GM04503 (cell line): ENCODE measurements at places on chromosomes 2 and 18.
A peak's percentile ranks its signal among the peaks of the same experiment; 100 is the strongest.

DNA sequence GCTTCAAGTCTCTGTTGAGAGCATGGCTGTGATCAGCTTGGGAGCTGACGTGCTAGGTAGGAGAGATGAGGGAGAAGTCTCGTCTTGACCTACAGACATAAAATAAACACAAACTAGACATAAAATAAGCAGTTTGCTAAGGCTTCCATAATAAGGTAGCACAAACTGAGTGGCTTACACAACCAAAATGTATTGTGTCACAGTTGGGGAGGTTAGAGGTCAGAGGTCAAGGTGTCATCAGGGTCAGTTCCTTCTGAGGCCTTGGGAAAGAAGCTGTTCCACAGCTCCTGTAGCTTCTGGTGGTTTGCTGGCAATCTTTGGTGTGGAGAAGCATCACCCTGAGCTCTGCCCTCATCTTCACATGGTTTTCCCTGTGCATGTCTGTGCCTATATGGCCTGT, 20.2 kb downstream of the DAW1 start:
- DNase-seq: no peak

- DNase-seq: no peak
Observed at GRCh38 chr18:80158365-80158764, 49.3 kb downstream of the ADNP2 start.

DNA sequence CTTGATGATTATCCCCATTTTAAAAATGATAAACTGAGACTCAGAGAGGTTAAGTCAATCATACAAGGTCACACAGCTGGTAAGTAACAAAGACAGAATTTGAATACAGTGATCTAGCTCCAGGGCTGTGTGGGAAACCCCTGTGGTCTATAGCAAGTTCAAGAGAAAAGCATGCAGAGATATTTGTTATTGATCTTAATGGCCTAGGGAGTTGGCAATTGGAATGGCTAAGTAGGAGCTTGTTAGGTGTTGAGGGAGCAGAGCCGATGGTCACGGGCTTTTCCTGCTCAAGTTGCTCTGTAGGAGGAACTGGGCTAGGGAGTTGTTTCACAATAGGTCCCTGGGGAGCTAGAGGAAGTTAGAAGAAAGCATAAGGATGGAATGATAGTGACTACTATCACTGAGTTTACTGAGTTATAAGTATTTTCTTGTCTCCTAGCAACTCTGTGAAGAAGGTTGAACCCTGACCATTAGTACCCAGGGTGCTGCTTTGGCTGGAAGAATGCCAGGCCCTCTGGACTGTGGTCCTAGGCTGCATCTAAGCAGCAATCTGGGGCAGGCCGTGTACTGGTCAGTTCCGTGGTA, 30.0 kb downstream of the RNF125 start:
- peak; percentile 23 for DNase-seq

- DNase-seq: peak; percentile 43
Observed at GRCh38 chr2:37925063-37925897, at the start of gene RMDN2. TSS of gene RMDN2 (plus strand) at chr2:37925287. CDS start at chr2:37929278, 3,991 bp downstream.

DNA sequence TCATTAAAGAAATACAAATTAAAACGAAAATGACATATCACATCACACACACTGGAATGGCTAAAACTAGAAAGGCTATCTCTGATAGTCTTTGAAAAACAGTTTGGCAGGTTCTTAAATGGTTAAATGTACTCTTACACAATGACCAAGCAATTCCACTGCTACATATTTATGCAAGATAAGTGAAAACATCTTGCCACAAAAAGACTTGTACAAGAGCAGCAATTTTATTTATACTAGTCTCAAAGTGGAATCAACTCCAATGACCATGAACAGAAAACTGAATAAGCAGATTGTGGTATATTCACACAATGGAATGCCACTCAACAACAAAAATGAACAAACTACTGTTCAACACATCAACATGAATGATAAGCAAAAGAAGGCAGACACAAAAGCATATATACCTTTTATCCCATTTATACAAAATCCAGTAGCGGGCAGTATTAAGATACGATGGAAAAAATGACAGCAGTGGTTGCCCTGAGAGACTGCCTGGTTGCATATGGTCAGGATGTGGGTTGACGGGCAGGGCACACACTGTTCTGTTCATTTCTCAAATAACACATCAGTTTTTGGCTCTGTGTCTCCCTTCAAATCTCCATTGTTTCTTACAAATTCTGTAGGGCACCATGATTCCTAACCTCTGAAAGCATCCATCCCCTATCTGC, 25.4 kb downstream of the SP100 start:
- peak; percentile 54 for DNase-seq

DNA sequence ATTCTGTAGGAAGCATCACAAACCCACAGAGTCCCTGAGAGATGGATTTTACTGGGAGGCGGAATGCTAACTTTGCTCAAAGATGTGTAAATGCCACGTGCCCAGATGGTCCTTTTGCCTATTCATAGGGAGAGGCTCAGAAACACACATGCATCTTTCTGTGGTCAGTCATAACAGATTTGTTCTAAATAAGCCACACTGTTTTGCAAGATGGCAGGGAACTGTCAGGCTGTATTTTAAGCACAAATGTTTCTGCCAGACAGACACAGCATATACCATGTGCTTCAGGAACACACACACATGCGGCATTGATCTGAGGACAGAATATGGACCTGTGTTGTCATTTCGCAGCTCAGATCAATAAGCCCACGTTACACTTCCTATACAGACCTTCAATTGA, 312.0 kb downstream of the GPD2 start:
- DNase-seq: no peak

GRCh38 chr2:181814057-181814491, 77.5 kb upstream of the ITPRID2 start:
- no peak for DNase-seq

DNA sequence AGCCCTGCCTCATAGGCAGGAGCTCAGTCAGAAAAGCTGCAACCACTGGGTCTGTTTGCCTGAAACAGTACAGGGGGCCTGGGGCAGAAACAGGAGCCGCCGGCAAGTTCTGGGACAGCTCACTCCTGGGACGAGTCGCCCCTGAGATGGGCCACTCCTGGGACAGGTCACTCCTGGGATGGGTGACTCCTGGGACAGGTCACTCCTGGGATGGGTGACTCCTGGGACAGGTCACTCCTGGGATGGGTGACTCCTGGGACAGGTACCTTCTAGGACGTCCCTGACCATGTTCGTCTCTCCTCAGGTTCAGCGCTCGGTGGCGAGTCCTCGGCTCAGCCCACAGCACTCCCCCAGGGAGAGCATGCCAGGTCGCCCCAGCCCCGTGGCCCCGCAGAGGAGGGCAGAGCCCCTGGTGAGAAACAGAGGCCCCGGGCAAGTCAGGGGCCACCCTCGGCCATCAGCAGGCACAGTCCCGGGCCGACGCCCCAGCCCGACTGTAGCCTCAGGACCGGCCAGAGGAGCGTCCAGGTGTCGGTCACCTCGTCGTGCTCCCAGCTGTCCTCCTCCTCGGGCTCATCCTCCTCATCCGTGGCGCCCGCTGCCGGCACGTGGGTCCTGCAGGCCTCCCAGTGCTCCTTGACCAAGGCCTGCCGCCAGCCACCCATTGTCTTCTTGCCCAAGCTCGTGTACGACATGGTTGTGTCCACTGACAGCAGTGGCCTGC, 51.8 kb downstream of the NTSR2 start:
- DNase-seq: no peak

- peak; percentile 42 for DNase-seq
Observed at GRCh38 chr18:11268741-11269233, 119.4 kb upstream of the PIEZO2 start.

- no peak for DNase-seq
Observed at GRCh38 chr2:23412556-23413155, 27.7 kb downstream of the KLHL29 start.

DNA sequence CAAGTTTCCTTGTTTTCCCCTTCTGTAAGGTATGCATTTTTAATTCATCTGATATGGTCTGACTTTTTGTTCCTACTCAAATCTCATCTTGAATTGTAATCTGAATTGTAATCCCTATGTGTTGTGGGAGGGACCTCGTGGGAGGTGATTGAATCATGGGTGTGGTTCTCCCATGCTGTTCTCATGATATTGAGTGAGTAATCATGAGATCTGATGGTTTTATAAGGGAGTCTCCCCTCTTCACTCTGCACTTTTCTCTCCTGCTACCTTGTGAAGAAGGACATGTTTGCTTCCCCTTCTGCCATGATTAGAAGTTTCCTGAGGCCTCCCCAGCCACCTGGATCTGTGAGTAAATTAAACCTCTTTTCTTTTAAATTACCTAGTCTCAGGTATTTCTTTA, 476.1 kb downstream of the LPIN1 start:
- DNase-seq: no peak

GRCh38 chr2:204776781-204777559, 231.7 kb downstream of the PARD3B start:
- no peak for DNase-seq

GRCh38 chr2:241354668-241355658, 1.1 kb upstream of the FARP2 start:
- DNase-seq: no peak

- no peak for DNase-seq
Observed at GRCh38 chr2:59032499-59032898, 791.4 kb upstream of the FANCL start.

- no peak for DNase-seq
Observed at GRCh38 chr18:27143580-27144287, 41.4 kb downstream of the CHST9 start.

DNA sequence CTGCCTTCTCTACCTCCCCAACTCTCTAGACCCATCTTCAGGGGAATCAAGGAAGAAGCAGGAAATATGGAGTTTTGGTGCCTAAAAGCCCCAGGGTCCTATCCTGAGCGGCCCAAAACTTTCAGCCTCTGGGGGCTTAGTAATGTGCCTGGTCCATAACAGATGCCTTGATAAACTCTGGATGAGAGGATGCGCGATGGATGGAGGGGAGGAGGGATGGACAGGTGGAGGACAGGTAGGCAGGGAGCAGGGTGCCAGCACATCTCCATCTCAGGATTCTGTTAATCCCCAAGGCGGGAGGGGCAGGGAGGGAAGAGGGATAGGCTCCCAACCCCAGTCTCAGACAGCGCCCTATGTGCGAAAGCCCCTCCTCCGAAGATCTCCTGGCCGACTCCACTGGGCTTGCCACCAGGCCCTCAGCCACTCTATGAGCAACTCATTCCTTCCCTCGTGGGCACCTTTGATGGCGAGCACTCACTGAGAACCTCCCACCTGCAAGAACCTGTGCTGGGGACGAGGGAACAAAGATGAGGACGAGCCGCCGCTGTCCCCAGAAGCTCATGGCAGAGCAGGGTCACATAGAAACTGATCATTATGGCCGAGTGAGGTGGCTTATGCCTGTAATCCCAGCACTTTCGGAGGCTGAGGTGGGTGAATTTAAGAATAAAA, 23.1 kb downstream of the HS1BP3 start:
- DNase-seq: no peak

DNA sequence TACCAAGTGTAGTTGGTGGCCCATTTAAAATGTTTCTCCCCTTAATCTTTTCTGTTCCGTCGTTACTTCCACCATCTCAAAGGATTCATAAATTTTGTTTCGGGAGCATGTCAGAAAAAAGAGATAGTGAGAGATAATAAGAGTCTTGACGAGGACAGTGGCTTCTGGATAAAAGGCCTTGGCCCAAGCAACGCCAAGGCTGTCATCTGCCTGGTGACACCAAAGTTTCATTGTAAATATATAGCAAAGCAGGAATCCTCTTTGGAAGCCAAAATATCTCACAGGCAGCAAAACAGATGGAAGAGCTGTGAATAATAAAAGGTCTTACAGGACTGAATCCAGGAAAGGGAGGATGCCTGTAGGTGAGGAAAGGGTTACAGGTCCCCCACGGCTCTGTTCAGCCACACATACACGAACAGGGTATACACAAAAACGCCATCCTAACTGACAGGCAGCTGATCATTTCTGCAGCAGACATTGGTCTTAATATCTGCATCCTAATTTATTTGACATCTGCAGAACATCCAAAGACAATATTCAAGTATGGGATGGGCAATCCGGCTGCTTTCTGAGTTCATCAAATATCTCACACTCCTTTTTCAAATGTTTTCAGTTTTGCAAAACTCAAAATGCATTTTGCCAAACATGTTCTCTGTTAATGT, 382.8 kb downstream of the OSR1 start:
- DNase-seq: no peak

DNA sequence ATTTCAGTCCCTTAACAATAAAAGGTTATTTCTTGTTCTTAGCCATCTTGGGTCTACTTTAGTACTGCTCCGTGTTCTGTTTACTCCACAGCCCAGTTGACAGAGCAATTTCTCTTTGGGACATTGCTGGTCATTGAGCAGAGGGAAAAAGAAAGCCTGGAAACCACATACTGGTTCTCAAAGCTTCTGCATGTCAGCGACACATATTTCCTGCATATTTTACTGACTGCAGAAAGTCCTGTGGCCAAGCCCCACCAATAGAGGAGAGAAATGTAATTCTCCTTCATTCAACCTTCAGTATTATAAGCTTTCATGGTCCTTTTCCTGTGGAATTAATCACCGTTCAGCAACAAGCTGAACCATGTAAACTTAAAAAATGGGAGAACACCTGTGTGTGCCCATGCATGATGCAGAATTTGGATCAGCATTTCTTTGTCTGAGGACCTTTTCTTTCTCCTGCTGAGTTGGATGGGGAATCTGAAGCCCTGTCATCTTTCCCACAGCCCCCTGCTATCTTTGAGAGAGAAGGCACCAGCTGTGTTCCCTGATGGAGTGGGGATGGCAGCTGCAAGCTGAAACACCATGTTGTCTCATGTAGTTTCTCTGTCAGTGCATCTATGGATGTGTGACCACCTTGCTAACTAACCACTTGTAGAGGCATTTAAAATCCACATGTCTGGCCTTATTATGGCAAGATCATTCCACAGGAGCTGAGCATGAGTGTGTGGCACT, 431.6 kb downstream of the MEIS1 start:
- DNase-seq: no peak
